ENCODE measurements at places on chromosomes 11 and 22.

DNA sequence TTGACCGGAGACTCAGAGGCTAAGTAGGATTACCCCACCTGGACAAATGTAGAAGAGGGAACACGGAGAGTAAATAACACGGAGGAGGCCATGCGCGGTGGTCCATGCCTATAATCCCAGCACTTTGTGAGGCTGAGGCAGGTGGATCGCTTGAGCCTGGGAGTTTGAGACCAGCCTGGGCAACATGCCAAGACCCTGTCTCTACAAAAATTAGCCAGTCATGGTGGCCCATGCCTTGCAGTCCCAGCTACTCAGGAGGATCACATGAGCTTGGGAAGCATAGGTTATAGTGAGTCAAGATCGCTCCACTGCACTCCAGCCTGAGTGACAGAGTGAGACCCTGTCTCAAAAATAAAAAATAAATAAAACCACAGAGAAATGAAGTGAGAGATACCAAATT lies 53.9 kb downstream of the AMOTL1 start:
- no peak for DNase-seq

- no peak for DNase-seq
Observed at GRCh38 chr11:112841729-112842128, 119.5 kb upstream of the NCAM1 start.

- peak; percentile 39 for DNase-seq
Observed at GRCh38 chr11:44949160-44950030, 1.3 kb downstream of the TP53I11 start.

- peak; percentile 76 for DNase-seq
Observed at GRCh38 chr22:27952779-27953178, 33.7 kb upstream of the PITPNB start.

DNA sequence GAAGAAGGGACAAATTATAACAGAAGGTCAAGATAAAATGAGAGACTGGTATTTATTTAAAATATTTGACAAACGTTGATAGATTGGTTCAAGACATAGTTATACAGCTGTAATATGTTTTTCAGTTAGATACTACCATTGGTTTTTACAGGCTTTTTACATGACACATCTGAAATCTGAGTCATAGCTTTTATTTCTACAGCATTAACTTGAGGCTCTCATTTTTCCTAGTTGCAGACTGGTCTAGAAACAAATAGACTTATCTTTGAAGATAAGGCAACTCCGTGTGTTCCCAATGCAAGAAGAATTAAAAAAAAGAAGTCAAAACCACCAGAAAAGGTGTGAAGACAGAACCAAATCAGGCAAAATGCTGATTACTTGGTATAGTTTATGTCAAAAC lies 31.3 kb downstream of the CEP57 start:
- no peak for DNase-seq

DNA sequence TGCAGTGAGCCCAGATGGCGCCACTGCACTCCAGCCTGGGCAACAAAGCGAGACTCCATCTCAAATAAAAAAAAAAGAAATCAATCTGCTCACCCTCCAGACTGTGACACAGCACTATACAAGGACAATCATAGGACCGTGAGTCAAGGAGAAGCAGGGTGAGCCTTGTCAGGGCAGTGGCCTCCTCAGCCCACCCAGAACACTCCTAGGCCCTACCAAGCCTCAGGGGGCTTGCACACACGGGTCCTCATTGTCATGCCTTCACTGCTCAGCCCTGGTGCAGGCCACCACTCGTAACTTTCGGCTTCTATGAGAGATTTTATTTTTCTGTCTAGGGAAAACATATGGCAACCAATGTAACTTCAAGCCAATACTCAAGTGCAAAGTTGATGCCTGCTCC lies 35.8 kb downstream of the DGCR2 start:
- DNase-seq, result peak; percentile 66

- no peak for DNase-seq
Observed at GRCh38 chr11:40877256-40877655, 582.2 kb downstream of the LRRC4C start.

DNA sequence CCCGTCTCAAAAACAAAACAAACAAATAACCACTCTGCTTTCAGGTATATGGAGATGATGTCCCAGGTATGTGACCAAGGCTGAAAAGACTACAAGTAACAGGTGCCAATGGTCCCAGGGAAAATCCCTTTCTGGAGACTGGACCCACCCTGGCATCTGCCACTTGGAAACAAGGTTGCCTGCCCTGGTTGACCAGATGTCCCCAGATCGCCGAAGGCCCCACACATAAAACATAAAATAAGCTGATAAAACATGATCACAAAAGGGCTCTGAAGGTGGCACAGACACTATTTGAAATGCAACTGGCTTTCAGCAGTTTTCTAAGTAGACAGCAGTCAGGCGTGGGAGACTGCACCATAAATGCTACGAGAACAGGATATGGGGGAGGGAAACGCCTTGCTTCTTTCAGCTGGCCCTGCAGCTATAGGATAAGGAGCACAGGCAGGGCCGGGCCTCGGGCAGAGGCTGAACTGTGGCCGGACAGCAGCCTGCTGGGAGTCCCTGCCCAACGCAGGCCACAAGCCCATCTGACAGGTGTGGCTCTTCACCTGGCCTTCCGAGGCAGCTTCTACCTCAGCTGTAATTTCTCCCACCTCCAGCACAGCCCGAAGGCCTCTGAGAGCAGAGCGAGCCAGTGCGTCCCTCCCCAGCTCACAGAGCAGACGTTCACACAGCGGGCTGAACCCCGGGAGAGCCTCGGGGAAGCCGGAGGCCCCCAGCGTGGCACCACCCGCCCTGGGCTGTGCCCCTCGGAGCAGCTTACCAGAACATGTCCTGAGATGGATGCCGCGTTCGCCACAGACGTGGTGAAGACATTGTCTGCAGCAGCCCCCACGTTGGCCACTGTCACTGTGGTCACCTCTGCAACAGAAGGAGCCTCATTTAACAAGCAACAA lies 4.0 kb downstream of the DEAF1 start:
- no peak for DNase-seq

DNA sequence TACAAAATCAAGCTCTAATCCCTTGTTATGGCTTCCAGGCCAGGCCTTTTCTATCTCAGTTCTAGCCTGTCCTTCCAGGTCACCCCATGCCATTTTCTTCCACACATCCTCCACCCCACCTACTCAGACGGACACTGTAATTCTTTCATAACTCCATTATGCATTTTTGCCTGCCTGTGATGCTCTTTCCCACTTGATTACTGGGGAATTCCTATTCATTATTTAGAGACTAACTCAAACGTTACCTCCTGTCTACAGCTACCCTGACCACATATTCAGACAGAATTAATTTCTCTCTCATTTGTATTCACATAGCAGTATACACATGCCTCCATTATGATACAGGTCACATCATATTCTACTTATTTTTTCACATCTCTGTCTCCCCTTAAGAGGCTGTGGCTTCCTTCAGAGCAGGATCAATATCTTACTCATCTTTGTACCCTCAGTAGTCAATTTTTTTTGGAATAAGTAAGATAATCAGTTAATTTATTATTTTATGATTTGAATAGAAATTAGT lies 156.5 kb upstream of the ZC3H12C start:
- DNase-seq, result no peak

DNA sequence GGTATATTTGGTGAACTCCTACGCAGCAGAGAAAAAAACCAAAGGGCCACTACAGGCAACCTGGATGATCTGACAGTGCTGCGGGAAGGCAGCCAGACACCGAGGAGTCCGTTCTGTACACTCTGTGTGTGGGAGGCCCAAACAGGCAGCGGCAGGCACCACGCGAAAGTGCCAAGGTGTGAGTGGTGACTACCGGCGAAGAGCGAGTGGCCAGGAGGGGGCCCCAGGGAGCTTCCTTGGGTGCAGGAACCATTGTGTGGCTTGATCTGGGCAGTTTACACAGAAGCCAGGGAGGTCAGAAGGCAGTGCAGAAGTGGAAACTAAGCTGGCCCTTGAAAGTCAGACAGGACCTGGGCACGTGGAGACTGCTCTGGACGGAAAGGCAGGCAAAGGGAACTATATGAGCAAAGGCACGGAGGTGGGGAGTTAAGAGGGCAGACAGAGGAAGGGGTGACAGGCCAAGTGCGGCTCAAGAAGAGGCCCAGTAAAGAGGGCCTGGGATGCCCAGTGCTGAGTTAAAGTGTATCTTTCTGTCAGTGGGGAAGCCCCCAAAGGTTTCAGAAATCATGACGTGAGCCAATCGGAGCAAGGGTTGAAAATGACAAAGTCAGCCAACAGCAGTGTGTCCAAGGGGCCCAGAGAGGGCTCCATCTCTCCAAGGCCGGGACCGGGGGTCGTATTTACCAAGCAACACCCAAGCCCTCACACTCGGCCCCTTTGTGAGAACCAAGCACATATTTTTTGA lies 10.6 kb downstream of the TMEM184B start:
- DNase-seq, result peak; percentile 44

DNA sequence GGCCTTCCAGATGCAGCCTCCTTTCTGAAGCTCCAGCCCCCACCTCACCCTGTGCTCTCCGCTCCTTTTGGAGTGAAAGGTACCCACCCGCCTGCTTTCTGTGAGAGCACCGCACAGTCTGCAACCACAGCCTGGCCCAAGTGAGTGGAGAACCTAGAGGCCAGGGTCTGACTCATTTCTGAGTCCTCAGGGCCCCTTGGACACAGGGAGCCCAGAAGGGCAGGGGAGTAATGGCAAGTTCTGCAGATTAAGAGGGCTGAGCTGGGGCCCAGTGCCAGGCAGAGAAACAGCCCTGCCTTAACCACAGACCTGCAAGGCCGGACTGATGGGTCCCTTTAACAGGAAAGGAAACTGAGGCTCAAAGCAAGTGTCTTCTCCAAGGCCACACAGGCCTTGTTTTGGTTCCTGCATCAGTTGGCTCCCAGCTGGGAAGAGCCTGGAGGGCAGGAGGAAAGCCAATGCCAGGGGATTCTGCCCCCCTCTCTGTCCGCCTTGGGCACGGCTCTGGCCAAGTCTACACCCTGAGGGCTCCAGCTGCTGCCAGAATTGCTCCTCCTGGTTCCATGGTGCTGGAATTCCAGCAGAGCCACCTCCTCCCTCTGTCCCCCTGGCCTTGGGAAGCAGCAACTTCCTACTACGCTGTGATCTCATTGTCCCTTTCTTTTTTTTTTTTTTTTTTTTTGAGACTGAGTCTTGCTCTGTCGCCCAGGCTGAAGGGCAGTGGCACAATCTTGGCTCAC lies 55.1 kb downstream of the CYTH4 start:
- no peak for DNase-seq

DNA sequence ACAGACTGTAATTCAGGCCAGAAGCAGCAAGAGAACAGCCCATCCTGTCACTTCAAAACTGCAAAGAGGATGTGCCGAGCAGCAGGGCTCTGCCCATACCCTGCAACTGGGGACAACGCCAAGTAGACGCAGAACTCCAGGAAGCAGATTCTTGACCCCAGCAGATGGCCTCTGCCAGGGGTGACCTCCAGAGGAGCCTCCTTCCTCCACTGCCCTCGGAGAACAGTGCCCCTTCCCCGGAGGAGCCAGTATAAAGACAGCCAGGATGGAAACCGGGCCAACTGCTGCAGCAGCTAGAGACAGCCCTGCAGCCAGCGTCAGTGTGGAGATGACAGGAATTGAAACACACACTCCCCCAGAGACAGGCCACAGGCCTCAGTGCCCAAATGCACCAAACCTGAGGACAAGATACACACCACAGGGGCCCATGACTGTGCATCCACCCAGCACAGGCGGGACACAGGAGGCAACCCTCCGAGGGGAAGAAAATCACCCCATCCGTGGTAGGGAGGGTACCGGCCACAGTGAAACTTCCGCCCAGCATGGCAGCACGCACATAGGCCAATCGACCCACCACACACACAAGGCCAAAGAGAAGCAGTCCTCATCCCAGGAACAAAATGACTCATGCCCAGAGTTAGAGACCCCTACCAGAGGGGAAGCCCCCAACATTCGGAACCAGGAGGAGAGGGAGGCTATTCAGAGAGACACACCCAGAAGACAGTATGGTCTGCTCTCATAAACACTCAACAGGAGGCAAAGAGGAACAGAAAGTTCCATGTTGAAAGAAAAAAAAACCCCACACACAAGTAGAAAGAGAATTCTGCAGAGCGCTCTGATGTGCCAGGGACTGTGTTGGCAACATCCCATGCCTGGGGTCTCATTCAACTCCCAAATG lies 5.6 kb downstream of the AHNAK start:
- peak; percentile 92 for DNase-seq

GRCh38 chr22:23896523-23897186 lies 2.5 kb downstream of the MIF start:
- no peak for DNase-seq

- no peak for DNase-seq
Observed at GRCh38 chr22:35555483-35555890, 14.9 kb downstream of the RASD2 start.

- DNase-seq, result peak; percentile 87
Observed at GRCh38 chr22:37492428-37493344, 6.5 kb upstream of the MFNG start.

GRCh38 chr11:69447786-69448185 lies 33.7 kb upstream of the LINC01488 start:
- DNase-seq, result no peak

GRCh38 chr22:37581504-37581903 lies 1.6 kb upstream of the LGALS2 start:
- no peak for DNase-seq

- no peak for DNase-seq
Observed at GRCh38 chr11:106202935-106203620, 125.6 kb downstream of the AASDHPPT start.

GRCh38 chr11:75815345-75816168 lies 547 bp downstream of the UVRAG start:
- DNase-seq, result no peak

- peak; percentile 10 for DNase-seq
Observed at GRCh38 chr11:2681408-2682145, 18.2 kb downstream of the KCNQ1OT1 start.

DNA sequence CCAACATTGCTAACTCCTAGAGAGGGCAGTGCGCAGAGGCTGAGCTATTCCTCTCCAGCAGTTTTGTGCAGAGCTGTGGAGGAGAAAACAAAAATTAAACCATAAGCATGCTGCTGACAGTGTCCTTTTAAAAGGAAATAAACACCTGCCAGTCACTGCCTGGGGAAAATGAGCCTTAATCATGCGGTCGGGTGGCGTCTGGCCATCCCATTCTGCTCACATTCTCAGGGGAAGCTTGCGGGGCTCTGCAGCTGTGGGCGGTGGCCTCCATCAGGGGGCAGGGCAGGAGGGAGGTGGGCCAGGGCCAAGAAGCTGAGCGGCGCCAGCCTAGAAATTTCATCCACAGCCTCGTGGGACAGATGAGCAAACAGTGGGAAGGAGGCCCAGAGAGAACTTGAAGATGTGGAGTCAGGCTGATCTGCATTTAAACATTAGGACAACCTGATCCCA lies 71.0 kb upstream of the TP53I11 start:
- DNase-seq, result no peak

GRCh38 chr22:42544686-42545085 lies 9.1 kb upstream of the SERHL2 start:
- DNase-seq, result no peak

DNA sequence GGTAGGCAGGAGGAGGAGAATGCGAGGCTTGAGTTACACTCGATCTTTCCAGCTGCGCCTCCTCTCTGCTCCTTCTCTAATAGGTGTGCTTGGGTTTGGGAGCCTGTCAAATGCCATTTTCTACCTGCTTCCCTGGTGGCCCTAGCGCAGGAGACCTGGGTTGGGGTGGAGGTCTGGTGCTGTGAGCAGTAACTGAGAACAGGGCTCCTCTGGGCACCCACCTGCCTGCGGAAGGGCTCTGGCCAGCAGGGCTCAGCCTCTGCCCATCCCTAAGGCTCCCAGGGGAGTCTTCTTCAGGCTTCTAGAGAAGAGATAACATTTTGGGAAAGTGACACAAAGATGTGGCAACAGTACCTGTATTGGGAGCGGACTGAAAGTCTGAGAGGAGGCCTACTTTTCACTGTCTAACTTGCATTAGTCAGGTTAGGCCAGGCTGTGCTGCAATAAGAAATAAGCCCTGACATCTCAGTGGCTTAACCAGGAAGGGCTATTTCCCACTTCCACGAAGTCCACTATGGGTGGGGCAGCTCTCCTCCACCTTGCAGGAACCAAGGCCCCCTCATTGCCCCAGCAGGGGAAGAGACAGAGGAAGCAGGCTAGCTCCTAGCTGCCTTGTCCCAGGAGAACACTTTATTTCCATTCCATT lies 7.7 kb upstream of the LTO1 start:
- no peak for DNase-seq
